ENCODE measurements at places on chromosomes 6 and 20.

- DNase-seq: no peak
These were observed 54.5 kb downstream of the PLCG1 start for GRCh38 chr20:41191562-41192500.

DNA sequence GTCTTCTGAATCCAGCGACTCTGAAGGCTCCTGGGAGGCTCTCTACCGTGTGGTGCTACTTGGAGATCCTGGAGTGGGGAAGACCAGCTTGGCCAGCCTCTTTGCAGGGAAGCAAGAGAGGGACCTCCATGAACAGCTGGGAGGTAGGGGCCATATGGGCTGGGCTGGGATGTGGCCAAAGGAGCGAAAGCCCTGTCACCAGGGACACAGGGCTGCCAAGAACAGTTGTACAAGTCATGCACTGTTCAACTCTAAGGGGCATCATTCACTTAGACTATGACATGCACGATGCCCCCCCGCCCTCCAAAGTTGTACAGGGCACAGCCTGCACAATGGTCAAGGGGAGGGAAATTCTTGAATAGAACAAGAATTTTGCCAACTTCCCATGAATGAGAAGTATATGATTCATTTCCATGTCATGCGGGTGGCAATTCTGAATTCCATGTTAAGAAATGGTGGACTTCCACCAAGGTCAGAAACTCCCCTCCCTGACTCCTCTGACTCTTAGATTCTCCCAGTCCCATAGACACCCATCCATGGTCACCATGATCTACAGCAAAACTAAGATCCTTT, 1.6 kb downstream of the REM1 start:
- no peak for DNase-seq

DNA sequence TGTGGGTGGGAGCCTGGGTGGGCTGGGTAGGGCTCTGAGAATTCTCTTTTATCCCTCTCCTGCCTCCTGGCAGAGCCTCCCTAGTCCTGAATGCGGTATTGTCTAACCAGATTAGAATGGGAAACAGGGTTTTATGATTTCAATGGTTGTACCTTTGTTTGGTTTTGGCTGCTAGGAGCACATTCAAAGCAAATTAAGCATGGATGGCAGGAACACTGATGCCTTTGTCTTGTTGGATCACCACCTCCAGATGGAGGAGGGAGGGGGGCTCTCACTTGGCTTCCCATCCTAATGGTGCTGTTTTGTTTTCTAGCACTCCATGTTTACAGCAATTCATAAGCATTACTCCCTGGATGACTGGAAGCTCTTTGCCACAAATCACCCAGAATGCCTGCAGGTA, 11.6 kb downstream of the GMPR start:
- no peak for DNase-seq

DNA sequence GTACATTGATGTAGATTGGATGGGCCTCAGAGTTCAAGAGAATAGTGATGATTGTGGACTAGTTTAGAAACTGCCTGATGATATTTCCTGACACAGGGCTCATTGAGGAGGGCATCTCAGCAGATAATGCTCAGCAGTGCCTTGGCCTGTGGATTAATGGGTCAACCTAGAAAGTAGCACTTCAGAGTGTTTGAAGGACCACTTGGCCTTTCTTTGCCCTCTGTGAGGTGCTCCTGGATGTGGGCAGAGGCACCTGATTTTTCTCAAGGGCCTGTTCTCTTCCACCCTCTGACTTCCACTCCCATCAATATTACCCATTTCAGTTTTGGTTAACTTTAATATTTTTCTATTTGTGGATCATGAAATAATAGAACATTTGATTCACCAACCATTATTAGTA, 270.6 kb upstream of the BMP2 start:
- no peak for DNase-seq

DNA sequence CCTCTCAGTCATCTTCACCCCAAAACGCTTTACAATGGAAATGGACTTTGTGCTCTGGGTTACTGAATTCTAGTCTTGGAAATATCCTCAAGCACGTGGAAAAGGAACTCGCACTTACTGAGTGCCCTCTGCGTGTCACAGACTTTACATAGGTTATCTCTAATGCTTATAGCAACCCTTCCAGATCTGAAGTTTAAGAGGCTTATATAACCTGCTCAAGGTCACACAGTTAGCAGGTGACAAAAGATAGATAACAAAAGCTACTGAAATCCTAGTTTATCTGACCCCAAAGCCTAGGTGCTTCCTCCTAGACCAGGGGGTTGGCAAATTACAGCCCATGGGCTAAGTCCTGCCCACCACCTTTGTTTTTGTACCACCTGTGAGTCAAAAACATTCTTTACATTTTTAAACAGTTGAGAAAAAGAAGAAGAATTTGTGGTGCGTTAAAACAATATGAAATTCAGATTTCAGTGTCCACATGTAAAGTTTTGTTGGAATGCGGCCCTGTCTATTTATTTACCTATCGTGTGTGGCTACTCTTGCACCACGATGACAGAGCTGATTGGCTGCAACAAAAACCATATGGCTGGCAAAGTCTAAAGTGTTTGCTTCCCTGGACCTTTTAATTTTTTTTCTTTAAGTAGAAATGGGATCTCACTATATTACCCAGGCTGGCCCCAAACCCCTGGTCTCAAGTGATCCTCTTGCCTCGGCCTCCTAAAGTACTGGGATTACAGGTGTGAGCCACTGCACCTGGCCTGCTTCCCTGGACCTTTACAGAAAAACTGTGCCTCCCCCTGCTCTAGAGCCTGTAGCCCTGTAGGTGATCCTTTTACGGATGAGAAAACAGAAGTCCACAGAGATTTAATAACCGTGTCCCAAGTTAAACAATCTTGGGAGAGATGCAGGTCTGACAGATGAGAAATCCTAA, 110.2 kb upstream of the RREB1 start:
- DNase-seq: no peak

- DNase-seq: no peak
These were observed 467.4 kb upstream of the ID4 start for GRCh38 chr6:19369785-19370184.

DNA sequence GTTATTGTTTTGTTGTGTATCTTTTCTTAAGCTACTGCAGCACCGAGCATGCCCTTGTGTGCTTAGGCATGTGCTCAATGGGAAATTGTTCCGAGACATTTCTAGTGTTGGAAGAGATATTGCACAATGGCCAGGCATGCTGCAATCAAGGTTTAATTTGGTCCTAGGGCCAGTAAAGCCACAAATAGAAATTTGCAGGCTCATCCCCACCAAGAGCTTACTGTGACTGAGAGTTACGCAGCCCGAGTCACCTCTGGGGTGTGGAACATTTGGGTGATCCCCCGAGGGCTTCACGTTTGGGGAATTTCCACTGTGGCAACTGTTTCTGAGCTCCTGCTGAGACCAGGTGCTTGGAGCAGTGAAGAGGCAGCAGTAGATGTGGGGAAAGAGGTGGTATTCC, 65.8 kb downstream of the ADTRP start:
- no peak for DNase-seq

DNA sequence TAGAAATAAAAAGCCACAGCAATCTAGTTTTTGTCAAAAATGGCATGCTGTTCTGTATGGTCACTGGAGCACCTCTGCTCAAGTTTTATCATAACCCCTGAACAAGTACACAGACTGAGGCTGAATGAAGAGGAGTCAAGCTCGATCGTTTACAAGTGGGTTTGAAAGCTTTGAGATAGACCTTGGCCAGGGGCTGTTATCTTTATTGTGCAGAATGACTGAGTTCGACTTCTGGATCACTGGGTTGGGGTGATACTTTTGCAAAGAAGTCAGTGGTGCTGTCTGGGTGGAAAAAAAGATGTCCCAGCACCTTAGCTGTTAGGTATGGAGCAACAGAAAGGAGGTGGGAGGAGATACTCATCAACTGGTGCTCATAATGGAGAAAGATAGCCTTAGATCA, 446.0 kb downstream of the HACE1 start:
- no peak for DNase-seq

- peak; percentile 68 for DNase-seq
These were observed 18.2 kb downstream of the GPX5 start for GRCh38 chr6:28543651-28544610.

DNA sequence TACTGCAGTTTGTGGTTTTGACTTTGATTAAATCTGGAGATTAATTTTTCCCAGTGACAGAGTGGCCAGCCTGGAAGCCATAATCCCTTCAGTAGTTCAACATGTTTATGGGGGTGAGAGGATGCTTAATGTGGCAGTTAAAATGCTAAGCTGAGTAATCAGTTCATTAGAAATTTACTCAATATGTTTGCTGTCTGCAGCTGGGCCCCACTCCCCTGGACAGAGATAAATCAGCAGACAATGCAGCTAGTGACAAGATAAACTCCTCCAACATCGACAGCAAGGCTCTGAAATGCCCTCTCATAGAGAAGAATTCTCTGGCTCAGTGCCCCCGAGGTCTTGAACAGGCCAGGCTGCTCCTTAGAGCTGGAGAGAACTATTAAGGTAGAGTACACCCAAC, 101.9 kb downstream of the LRFN2 start:
- peak; percentile 54 for DNase-seq

DNA sequence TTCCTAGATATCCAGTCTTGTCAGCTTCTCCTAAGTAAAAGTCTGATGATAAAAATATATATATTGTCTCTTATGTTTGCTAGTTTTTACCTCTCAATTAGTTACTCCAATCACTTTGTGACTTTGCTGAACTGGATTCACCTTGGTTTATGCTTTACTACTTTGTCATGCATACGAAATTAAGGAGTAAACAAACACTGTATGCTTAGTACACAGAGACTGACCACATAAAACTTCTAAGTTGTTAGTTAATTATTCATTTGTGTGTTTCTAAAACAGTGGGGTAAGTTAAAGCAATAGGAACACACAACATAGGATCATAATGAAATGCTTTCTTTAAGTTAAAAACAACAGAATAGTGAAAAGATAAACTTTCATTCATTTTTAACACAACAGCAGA, 877.3 kb upstream of the MAP3K7 start:
- no peak for DNase-seq

DNA sequence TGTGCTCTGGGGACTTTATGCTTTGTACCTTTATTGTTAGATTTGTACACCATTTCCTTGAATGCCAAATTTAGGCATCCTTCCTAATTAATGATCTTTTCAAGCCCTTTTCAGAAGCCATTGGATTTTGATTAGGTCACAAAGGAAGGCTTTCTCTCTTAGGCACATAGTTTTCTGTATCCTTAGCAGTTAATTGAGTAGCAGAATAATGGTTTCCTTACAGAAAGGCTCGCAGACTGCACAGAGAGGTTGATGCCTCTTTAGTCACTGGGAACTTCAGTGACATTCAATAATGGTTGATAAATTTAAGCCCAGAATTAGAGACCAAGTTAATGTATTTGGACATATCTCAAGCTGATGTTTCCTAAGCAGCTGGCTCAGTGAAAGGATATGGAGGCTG, 139.1 kb upstream of the VGLL2 start:
- no peak for DNase-seq

DNA sequence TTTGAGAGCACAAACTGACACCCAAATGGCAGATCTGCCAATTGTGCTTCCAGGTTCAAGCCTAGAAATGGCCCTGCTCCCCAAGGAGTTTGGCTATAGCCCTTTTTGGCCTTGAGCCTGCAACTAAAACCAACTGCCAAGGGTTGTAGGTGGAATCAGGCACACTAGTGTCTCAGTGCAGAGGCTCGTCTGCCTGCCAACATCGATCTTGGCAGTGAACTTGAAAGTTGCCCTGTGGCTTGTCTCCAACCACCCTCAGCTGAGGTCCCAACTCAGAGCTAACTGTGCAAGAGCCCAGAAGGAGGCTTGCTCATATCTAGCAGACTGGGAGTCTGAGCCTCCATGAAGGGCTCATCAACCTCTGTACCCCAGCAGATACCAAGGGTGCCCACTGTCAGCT, 92.7 kb upstream of the GLP1R start:
- no peak for DNase-seq
